ENCODE measurements at places on chromosomes 13 and 19.

- DNase-seq, result no peak
Measured at GRCh38 chr19:33399081-33399744, 25.7 kb downstream of the CEBPG start.

GRCh38 chr19:40165362-40165937 lies 25.8 kb upstream of the MAP3K10 start:
- DNase-seq, result peak; percentile 51

DNA sequence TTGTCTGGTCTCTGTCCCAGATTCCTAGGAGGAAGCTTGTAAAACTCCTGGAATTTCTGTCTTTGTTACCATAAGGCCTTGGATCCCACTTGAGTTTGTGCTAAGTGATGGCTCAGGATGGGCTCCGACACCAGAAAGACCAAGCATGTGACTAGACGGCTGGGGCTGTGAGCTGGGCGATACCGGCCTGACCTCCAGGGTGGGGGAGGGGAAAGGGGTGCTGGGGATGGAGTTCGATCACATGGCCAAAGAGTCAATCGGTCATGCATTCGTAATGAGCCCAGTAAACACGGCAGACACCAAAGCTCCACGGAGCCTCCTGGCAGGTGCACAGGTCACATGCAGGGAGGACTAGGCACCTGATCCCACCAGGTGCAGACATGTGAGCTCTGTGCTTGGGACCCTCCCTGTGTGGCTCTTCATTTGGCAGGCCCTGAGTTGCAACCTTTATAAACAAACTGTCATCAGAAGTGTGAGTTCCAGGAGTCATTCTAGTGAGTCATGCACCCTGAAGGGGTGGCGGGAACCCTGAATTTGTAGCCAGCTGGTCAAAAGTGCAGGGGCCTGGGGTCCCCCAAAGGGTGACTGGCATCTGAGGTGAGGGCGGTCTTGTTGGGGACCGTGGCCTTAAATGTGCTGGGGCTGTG lies 27.1 kb downstream of the ELAVL1 start:
- DNase-seq, result no peak

GRCh38 chr19:4403005-4403761 lies 743 bp downstream of the CHAF1A start:
- no peak for DNase-seq

GRCh38 chr13:113483504-113484293 lies 6.8 kb downstream of the DCUN1D2 start:
- DNase-seq, result no peak

DNA sequence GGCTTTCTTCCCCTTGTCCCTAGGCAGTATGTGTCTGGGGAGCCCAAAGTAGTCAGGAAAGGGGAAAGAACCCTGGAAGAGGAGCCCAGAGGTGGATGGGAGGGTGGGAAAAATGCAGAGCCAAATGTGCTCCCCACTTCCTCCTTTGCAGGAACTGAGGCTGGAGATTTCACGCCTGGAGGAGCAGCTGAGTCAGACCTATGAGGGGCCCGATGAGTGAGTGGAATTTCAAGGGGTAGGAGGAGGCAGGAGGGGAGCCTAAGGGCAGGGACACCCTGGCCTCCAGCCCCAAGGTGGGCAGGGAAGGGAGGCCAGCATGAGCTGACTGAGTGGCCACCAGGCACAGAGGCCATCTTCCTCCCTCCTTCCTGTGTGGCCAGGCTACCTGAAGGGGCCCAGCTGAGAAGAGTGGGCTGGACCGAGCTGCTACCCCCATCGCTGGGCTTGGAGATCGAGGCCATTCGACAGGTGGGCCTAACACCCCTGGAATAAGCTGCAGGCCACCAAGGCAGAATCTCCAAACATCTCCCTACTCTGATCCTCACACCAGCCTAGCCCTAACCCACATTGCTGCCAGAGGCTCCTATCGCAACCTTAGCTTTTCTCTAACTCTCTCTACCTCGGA lies 14.3 kb downstream of the PTH2 start:
- DNase-seq, result no peak

DNA sequence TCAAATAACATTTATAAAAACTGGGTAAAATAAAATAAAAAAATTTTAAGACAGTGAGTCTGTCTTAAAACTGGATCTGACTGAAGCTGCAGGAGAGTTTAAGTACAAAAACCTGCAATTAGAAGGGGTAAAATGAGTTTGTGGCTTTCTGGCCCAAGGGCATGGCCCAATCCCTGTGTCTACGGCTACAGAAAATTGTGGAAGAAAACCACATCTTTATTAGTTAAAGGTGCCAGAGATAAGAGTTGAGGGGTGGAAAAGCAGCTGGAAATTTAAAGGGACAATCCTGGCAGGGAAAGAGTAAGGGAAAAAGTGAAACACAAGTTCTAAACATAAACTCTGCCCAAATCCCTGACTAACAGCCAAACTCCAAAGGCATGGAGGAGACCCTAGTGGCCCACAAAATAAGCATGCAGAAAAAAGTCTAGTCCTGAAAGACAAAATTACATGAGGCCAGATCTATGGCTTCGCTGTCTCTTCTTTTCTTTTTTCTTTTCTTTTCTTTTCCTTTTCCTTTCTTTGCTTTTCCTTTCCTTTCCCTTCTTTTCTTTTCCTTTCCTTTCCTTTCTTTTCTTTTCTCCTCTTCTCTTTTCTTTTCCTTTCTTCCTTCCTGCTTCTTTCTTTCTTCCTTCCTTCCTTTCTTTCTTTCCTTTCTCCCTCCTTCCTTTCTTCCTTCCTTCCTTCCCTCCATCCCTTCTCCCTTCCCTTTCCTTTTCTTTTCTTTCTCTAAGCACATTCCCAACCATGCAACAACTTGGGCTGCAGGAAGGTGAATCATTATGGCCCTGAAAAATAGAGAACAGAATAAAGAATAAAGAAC lies 23.5 kb upstream of the DLEU7 start:
- no peak for DNase-seq

- DNase-seq, result no peak
Measured at GRCh38 chr19:35241417-35241816, 7.4 kb upstream of the LSR start.

- DNase-seq, result no peak
Measured at GRCh38 chr13:113562844-113563243, 21.7 kb upstream of the TFDP1 start.

GRCh38 chr13:25422153-25422552 lies 50.4 kb downstream of the ATP8A2 start:
- DNase-seq, result no peak

DNA sequence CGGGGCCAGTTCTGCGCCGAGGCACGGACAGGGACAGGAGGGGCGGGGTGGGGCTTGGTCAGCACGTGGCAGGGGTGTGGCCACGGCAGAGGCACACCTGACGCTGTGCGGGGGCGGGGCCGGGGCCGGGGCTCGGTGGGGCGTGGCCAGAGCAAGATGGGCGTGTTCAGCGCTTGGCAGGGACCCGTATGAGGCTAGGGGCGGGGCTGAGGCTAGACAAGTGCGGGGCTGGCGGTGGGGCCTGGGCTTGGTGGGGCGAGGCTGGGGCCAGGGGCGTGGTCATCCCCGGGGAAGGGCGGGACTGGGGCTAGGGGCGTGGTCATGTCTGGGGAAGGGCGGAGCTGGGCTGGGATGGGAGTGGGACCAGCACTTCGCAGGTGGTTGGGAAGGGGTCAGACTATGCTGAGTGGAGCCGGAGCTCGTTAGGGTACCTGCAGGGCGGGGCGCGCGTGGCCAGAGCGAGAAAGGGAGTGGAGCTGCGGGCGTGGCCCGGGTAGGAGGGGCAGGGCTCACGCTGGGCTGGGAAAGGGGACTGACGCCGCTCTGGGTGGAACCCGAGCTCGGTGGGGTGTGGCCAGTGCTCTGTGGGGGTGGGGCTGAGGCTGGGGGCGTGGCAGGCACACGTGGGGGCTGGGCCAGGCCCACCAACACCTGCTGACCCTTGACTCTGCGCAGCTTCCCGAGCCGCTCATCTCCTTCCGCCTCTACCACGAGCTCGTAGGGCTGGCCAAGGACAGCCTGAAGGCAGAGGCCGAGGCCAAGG lies 12.8 kb downstream of the POLR2E start:
- DNase-seq, result peak; percentile 87

DNA sequence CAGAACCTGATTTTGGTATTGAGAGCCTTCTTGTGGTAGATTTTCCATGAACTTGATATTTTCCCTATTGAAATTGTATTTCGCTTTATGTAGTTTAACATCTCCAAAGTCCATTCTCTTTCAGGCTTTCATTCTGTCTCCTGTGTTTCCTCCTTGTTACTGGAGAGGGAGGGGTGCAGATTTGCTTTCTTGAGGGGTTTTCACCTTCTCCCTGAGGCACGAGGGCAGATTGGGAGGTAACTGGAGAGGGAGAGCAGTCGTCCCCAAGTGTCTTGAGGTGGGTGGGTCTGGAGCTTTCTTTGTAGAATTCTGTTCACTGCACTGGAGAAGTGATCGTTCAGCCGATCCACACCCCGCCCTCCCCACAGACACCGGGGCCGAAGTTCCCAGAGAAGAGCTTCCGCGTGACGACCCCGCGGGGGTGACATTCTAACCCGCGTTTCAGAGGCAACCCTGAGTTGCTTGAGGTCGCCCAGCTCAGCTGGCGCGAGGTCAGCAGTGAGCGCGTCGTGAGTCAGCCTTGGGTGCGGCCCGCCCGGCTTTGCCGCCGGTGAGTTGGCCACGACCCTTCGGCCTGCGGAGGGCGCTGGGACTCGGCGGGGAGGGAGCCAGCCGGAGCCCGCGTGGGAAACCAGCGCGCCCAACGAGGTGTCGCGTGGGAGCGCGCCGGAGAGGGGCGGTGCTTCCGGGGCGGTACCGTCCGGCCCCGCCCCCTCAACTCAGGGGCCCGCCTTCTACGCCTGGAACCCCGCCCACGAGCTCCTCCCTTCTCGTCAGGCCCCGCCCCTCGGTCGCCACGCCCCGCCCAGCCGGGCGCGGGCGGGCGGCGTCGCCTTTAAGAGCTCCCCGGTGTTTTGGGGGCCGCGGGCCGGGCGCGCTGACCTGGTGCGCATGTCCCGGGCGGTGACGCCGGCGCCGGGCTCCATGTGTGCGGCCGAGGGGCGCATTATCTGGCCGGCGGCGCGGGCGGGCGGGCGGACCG lies at the start of gene GATAD2A:
TSS of gene GATAD2A (plus strand) at position 797 of the 982 bp plus-strand sequence. CDS start 59,671 bp downstream, outside the sequence.
- peak; percentile 86 for DNase-seq

- no peak for DNase-seq
Measured at GRCh38 chr19:6590827-6591319, at the start of gene CD70. Gene CD70 (minus strand): TSS chr19:6591150. CDS start chr19:6591002, 148 bp downstream.

GRCh38 chr13:46392967-46393366 lies 5.9 kb upstream of the RUBCNL start:
- DNase-seq, result no peak

DNA sequence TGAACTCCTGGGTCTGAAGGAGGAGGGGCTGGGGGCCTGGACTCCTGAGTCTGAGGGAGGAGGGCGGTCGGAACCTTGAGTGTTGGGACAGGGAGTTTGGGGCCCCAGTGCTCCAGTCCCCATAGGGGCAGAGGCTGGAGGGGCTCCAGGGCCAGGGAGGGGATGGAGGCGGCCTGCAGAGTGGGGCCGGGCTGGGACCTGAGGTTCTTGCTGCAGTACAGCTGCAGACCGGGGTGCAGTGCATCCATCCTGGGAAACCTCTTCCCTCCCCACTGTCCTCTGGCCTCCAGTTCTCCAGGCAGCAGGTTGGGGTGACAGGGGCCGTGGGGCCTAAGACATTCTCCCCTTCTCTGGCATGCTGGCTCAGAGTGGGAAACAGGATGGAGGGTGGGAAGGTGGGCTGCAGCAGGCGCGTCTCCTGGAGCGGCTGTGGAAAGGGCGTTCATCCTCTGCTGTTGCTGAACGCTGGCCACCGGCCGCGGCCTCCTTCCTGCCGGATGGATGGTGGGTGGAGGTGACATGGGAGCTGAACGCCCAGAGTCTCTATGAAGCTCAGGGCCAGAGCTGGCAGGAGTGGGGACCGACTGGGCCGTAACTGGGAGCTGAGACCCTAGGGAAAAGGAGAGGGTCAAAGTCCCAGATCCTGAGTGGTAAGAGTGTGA lies 1.6 kb downstream of the BRSK1 start:
- DNase-seq, result no peak

- no peak for DNase-seq
Measured at GRCh38 chr13:80924596-80924995, 583.7 kb upstream of the SPRY2 start.

GRCh38 chr19:15223649-15224361 lies 8.4 kb downstream of the EPHX3 start:
- no peak for DNase-seq

DNA sequence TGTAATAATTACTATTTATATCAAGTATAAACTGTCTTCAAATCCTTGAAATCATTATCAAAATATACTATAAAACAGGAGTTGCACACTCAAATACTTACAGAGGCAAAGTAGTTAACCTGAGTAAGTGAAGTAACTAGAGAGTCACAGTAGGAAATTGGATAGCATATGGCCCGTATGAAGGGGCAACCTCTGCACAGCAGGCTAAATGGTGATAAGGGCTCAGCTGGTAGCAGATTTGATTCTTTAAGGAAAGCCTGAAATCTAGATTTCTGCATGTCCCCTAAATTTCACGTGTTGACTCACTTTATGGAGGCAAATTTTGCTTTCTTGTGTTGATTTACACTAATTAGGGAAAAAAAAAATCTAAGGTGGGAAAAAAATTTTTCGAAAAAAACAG lies 46.4 kb downstream of the STOML3 start:
- no peak for DNase-seq

- DNase-seq, result no peak
Measured at GRCh38 chr13:98286799-98287198, 109.7 kb upstream of the RNF113B start.

GRCh38 chr13:38630780-38631179 lies 56.1 kb upstream of the FREM2 start:
- no peak for DNase-seq

DNA sequence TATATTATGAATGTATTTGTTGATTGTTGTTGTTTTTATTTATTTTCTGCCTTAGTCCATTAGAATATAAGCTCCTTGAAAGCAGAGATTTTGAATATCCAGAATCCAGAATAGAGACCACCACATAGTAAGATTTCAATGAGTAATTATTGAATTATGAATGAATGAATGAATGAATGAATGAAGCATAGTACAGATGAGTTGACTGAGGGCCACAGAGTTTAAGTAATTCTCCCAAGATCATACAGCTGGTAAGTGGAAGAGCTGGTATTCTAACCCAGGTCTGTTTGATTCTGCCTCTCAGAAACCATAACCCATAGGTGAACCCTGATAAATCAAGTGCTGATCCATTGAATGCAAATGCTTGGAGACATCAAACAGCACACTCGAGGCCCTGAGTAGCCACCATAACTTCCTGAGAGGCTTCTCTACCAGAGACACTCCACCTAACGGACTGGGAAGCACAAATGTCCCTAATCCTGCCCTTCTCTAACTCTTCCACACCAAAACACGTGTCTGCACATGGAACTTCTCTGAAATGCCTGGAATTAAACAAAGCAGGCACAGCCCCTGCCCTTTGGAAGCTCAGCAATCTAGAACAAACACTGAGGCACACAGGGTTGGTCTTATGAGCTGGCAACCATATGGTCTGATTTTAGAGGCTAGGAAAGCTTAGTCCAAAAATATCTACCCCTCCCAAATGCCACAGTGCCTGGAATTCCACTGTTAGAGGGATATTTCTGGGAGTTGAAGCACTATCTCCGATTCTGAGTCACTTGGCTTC lies 190.1 kb downstream of the FOXO1 start:
- no peak for DNase-seq

DNA sequence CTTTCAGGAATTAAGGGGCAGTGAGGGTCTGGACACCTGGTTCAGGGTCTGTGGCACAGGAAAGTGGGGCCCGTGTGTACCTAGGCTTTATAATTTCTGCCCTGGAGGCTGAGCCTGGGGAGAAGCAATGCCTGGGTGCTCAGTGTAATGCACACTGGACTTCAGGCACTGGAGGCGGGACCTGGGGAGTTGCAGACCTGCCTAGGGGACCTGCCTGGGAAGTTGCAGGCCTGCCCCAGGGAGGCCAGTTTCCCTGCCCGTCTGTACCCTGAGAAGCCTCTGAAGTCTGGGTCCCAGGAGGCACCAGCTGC lies 2.5 kb upstream of the TMEM59L start:
- DNase-seq, result no peak

All from stimulated activated CD4-positive, alpha-beta T cell treated with anti-CD3 and anti-CD28 coated beads, Interleukin-15, amount 100 ng/mL, for 48 hours (primary cell).